ENCODE measurements at places on chromosomes 3 and 15. TPM values are rescaled to one million over a fixed set of nuclear protein-coding genes. Genes with fewer than 3 reads are reported as not detected.

Gene COL8A1
- 2.8 TPM for total RNA-seq

Gene DOCK3
- 0.09 TPM for total RNA-seq

Gene CCDC12
- 54.4 TPM for total RNA-seq

Gene PTPN9
- 39.6 TPM for total RNA-seq

Gene SNTN
- not detected for total RNA-seq

Gene POLQ
- total RNA-seq: 3.0 TPM

- DNase-seq: no peak
These were observed 72.4 kb downstream of the PRICKLE2 start for GRCh38 chr3:64152676-64153466.

DNA sequence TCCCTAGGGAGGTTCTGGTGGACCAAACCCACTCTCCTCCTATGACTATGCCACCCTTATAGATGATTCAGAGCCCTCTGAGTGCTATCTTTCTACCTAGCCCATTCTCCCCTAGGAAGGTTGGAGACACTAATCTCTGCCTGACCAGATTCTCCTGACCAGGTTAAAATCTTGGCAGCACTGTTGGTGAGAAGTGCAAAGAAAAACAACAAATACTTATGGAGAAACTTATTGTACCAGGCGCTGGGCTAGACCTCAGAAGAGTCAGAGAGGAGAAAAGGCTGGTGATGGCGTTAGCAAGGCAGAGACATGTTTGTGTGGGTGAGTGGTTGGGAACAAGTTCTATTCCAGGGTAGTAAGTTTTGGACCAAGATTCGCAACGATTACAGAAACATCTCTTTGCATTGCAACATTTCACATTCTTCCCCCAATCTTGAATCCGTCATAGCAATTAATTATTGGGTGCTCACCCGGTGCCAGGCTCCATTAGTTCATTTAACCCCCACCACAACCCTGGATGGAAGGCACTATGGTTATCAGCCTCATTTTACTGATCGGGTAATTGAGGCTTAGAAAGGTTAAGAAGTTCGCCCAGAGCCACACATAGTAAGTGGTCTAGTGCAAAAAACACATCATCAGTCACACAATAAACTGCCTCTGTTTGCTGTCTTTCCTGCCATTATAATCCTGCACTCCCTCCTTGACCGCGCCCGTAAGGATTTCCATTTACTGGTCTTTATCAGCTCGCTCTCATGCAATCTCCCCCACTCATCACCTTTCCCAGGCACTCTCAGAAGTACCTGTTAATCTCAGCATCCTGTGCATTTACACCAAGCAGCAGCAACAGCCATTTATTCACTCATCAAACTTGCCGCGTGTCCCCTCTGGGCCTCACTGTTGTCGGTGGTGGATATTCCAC is 655 bp upstream of the TSPAN3 start:
- DNase-seq: no peak

DNA sequence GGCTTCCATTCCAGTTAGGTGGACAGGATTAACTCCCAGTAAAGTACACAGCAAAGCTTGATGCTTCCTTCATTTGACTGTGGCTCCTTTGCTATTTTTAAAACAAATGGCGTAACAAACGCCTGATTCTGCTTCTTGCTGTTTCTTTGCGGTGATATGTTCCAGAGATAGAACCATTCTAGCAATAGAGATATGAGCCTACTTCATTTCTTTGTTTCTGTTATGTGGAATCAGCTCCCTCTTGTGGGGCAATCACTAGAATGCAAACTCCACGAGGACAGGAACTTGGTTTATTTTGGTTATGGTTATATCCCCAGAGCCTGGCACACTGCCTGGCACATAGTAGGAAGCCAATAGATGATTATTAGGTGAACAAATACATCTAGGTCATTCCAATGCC is 122.6 kb upstream of the SLC6A11 start:
- DNase-seq: no peak

DNA sequence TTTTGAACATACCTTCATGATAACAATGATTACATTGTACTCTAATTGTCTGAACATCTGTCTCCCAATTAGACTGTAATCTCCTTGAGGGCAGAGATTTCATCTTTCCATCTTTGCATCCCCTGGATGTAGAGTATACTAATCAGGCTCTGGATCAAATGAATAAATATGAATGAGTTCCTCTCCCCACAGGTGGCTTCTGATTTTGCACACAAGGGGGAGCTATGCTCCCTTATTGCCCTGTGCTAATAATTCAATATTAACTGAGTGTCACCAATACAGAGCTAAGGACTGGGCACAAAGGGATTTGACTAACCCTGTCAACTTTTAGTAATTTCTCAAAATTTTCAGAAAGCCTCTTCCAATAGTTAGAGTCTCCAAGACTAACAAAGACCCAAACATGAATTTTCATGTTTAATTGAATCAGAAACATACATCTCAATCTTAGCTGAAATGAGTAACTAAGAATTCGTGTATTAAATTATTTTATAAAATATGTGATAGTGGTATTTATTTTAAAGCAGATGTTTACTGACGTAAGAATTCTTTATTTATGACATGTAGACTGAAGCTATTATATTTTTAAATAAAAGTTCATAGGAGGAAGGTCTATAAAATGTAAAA is 3.0 kb downstream of the DUOXA1 start:
- no peak for DNase-seq

- no peak for DNase-seq
These were observed 285.1 kb downstream of the LPP start for GRCh38 chr3:188439080-188439479.

- no peak for DNase-seq
These were observed 136.5 kb upstream of the TBL1XR1 start for GRCh38 chr3:177333533-177334520.

GRCh38 chr3:143924522-143925285 is 46.9 kb upstream of the DIPK2A start:
- no peak for DNase-seq

GRCh38 chr15:67232591-67232990 is 21.9 kb downstream of the AAGAB start:
- peak; percentile 12 for DNase-seq

- no peak for DNase-seq
These were observed 20.3 kb downstream of the CRTAP start for GRCh38 chr3:33134026-33134625.

GRCh38 chr15:79168922-79169456 is 78.4 kb upstream of the RASGRF1 start:
- no peak for DNase-seq

- DNase-seq: no peak
These were observed 498 bp downstream of the ZNF280D start for GRCh38 chr15:56732886-56733135.

- no peak for DNase-seq
These were observed 683.0 kb downstream of the NR2F2 start for GRCh38 chr15:97013491-97013890.

DNA sequence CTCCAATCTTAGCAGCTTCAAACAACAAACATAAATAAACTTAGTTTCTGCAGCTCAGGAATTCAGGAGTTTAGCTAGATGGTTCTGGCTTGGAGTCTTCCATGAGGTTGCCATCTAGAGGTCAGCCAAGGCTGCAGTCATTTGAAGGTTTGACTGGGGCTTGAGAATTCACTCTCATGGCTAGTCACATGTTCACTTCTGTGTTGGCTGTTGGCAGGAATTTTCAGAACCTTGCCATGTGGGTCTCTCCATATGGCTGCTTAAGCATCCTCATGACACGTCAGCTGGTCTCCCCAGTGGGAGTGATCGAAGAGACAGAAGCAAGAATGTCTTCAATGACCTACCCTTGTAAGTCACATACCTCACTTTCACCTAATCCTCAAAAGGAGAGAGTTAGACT is 269.2 kb upstream of the CNTN3 start:
- no peak for DNase-seq

GRCh38 chr15:76360416-76360815 is 23.8 kb downstream of the ISL2 start:
- DNase-seq: no peak

DNA sequence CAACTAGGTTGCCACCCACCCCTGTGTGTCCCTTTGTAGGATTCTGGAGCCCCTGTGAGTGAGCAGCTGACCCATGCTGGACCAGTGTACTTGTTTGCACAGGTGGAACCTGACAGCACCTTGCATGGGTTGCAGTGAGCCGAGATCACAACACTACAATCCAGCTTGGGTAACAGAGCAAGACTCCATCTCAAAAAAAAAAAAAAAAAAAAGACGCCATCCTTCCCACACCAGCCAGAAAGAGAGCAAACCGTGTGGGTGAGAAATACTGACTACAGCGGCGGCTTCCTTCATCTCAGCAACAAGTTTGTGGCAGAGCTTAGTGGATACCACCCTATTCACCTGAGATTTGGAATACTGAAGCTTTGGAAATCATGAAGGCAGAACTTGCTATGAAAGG is 746 bp upstream of the CD80 start:
- DNase-seq: no peak

GRCh38 chr15:73727330-73727976 is 25.7 kb downstream of the INSYN1 start:
- DNase-seq: no peak

- DNase-seq: no peak
These were observed 75.5 kb downstream of the MRPL46 start for GRCh38 chr15:88391700-88392099.

DNA sequence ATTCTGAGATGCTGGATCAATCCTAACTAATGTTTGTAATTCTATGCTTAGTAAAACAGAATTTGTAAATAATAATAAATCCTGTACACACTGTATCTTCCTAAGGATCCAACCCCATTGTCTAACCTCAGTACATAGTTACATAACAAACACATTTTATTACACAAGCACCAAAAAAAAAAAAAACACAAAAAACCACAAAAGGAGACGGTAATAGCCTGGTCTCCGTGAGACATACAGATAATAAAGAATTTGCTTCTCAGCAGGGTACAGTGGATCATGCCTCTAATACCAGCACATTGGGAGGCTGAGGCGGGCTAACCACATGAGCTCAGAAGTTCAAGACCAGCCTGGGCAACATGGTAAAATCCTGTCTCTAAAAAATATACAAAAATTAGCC is 558.7 kb downstream of the MAGI1 start:
- no peak for DNase-seq
